ENCODE measurements at places on chromosomes 1 and 21.

- no peak for DNase-seq
Observed at GRCh38 chr1:31577515-31578192, 1.3 kb downstream of the TINAGL1 start.

GRCh38 chr21:34826836-34827235 is 158.0 kb downstream of the CLIC6 start:
- DNase-seq = no peak

DNA sequence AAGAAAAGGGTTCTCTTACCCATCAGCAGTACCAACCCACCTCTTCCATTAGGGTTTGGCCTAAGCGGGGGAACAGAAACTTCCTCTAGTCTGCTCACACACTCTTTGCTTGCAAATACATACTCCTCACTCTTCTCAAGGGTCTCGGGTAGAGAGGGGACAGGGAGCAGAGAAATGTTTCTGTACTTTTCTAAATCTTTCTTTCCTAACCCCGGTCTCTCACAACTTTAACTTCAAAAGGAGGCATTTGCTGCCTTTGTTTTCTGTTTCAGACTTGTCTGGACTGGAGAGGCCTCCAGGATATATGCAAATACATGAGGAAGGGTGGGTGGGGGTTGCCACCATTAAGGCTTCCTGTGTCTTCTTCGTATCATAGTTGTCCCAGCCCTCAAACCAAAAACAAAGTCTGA is 10.5 kb upstream of the LAX1 start:
- no peak for DNase-seq

- DNase-seq = no peak
Observed at GRCh38 chr1:40439247-40439646, 11.0 kb upstream of the ZFP69B start.

GRCh38 chr1:9703165-9703509 is 51.6 kb downstream of the PIK3CD start:
- no peak for DNase-seq

GRCh38 chr1:185864331-185864730 is 130.1 kb downstream of the HMCN1 start:
- no peak for DNase-seq

GRCh38 chr1:99829269-99829668 is 20.9 kb upstream of the AGL start:
- DNase-seq = no peak

GRCh38 chr1:118007391-118007790 is 77.9 kb downstream of the WDR3 start:
- no peak for DNase-seq

GRCh38 chr1:20371883-20372282 is 81.2 kb downstream of the VWA5B1 start:
- no peak for DNase-seq

GRCh38 chr1:44810101-44810761 is 1.9 kb downstream of the BTBD19 start:
- peak; percentile 56 for DNase-seq

DNA sequence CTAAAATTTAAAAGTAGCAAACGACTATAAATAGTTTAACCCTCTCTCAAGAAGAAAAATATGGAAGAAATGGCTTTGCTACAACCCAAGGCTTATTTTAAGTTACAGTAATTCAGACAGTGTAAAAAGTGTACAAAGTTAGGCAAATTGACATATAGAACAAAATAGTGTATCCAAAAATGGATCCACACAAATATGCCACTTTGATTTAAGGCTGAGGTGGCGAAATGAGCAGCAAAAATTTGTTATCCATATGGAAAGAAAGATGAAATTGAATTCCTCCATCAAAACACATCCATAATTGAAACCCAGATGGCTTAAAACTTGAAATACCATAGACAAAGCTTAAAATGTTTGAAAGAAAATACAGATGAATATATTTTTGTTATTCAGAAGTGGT is 540.8 kb downstream of the BRINP3 start:
- DNase-seq = no peak

DNA sequence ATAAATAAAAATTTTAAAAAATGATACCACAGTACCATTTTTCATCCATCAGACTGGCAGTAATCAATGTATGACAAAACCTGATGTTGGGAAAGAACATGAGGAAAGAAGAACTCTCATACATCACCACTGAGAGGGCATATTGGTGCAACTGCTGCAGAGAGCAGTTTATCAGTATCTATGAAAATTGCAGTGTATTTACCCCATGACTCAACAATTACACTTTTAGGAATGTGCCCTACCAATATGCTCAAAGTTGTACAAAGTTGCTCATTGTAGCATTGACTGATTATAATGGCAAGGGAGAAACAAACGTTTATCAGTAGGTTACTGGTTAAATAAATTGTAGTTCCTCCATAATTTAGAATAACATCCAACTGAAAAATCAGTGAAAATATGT is 36.7 kb downstream of the CATSPERE start:
- DNase-seq = no peak

- no peak for DNase-seq
Observed at GRCh38 chr1:223074445-223075300, 68.4 kb downstream of the TLR5 start.

DNA sequence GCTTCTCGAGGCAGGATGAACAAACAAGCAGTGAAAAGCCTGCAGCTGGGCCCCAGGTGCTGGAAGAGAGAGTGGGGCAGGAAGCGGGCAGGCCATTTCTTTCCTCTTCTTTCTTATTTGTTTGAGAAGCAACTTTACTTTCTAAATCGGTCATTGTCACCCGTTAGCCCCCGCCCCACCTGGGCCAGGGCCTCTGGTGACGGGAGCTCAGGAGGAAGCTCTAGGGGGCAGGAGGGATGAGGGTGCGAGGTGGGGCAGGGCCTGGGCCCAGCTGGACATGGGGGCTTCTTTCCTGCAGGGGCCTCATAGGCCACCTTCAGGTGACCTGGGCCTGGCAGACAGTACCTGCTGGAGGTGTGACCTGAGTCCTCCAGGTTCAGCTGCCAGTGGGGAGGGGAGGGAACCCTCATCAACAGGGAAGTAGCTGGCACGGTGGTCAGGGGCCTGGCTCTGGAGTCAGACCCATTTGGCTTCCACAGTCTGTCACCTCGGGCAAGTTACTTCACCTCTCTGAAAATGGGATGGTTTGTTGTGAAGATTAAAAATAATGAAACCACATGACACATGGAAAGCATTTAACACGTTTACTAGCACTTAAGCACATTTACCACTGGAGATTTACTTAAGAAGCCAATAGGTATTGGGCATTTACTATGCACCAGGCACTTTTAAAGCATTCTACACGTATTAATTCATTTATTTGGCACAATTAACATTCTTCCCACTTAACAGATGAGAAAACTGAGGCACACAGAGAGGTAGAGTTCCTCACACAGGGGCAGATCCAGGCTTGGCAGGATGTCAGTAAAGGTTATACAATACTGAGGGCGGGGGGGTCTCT is 54.1 kb upstream of the ID3 start:
- no peak for DNase-seq

GRCh38 chr1:7584157-7584556 is 186.9 kb upstream of the VAMP3 start:
- DNase-seq = no peak

GRCh38 chr1:14969006-14969405 is 184.5 kb upstream of the TMEM51 start:
- DNase-seq = no peak

GRCh38 chr1:200049810-200050209 is 22.3 kb downstream of the NR5A2 start:
- DNase-seq = no peak

DNA sequence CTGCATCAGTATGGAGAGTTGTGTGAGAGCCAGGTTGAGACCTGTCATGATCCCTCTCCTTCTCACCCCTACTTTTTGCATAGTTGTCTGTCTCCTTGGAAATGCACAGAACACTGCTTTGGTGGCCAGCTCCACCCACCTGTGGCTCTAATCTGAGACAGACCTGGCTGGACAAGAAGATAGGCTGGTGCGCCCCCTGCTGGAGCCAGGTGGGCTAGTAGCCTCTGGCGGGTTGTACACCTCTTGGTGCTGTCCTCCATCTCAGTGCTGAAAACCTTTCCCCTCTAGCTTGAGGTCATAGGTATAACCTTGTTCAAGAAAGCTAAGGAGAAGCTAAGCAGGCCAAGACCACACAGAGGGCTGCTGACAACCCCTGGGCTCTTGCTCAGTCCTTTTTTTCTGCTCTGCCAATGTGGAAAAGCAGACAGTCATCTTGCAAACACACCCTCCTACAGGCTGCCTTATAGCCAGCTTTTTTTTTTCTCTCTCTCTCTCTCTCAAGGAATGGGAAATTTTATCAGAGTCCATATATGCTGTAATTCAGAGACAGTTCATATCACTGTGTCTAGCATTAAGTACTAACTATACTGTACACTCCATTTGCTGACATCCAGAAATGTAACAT is 58.8 kb upstream of the SPATA6 start:
- peak; percentile 14 for DNase-seq

GRCh38 chr21:28654406-28654805 is 338.3 kb downstream of the LTN1 start:
- no peak for DNase-seq

DNA sequence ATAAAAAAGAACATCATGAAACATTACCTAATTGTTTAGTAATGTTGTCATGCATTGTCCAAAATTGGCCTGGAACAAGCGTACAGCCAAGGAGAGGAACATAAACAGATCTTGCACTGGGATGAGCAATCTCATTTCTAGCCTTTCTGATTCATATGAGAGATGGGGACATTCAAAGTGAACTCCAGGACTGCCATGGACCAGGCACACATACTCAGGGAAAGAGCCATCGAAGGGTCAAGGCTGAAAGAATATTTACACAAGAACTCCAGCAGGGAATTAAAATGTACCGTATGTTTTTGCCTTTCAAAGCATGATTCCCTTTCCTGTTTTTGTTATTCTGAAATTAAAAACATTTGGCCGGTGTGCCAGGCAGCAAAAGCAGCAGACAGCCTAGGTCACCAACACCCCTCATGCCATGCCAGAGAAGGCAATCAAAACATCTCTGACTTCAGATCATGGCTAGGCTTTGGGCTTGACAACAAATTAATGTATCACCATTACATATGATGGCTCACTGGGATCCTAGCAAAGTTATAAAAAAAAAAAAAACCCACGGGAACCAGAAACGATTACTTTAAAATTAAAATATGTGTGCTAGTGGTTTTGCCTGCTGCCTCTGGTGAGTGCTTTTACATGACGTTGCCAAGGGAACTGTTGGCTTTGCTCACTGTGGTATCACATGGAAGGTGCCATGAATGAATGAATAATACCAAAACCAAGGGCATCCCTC is 159.8 kb downstream of the TGFBR3 start:
- no peak for DNase-seq

- no peak for DNase-seq
Observed at GRCh38 chr1:27388337-27389005, 4.0 kb upstream of the GPR3 start.

GRCh38 chr1:241688940-241689368 is 36.9 kb downstream of the WDR64 start:
- DNase-seq = no peak

- no peak for DNase-seq
Observed at GRCh38 chr1:14705824-14706223, 107.3 kb downstream of the KAZN start.

DNA sequence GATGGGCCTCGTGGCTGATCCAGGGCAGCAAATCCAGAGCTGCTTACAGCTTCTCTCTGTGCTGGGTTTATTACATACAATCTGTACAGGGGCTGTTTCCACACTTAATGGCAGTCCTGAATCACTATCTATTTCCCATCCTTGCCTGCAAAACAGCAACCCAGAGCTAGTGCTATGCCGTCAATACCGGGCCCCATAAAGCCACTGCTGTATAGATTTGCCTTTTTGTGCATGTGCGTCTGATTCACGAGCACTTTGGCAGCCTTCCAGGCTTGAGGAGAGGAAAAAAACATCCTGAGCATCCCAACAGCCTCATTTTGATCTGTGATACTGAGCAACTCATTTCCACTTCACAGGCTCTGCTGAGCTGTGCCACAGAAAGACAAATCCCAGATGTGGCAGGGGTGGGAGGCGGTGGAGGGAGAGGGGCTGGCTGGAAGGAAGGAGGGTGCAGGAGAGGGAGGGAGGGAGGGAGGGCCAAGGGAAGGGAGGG is 65.2 kb upstream of the TARBP1 start:
- peak; percentile 93 for DNase-seq

DNA sequence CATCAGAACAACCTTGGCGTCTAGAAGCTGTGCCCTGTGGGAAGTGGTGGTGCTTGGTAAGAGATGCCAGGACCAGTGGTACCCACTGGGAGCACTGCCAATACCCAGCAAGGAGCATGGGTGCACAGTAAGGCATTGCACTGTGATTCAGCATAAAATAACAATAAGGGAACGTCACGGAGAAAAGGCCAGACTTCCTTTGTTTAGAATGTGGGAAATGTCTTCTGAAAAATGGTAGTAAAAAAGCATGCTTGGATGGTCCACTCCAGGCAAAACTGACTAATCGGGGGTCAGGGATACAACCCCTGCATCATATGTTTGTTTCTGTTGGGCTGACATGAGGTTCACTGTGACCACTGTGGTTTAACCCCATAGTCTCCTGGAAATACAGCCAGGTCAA is 14.7 kb downstream of the METTL18 start:
- no peak for DNase-seq

DNA sequence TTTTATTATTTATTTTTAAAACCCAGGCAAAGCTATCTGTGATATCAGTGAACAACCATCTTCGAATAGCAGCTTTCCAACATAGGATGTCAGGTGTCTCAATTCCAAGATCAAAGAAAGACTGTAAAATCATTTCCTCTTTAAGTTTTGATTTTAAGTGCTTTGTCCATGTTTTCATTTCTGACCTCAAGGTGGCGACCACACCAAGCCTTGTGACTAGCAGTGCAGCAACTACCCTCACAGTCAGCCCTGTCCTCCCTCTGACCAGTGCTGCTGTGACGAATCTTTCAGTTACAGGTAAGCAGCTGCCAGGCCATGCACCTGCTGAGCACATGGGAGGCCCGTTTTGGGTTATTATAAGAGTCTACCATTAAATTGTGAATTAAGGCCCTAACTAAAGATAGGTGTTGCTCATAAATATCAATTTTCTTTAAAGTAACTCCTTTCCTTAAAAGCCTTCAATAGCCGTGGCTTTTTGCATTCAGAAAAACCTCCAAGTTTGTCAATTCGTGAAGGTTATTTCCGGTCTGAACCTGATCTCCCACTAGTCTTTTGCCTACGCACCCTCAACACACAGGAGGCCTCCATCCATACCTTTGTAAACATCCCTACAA is 117.0 kb downstream of the CD247 start:
- peak; percentile 18 for DNase-seq

- DNase-seq = no peak
Observed at GRCh38 chr1:189782295-189782694, 695.4 kb downstream of the BRINP3 start.

Measured in midbrain (tissue), 1 donor.